ENCODE measurements at places on chromosomes 6 and 20.

- peak; percentile 56 for DNase-seq
These were observed 209.7 kb downstream of the FARS2 start for GRCh38 chr6:5471044-5471443.

- no peak for DNase-seq
These were observed 517.4 kb upstream of the JARID2 start for GRCh38 chr6:14728396-14729024.

DNA sequence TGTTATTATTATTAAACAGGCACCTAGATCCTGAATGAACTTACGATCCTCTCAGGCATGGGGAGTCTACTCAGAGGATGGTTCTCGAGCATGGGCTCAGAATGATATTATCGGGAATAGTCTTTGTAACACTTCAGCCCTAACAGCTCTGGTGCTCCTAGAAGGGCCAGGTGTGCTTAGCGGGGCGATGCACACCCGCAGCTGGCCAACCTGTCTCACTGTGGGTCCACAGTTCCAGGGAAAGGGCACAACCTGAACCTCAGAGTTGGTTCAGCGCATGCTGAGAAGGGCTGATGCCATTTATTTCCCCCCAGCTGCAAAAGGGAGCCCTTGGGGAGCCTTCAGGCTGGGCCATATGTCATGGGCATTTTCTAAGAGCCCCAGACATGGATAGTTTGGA, 26.2 kb downstream of the RRAGD start:
- no peak for DNase-seq

DNA sequence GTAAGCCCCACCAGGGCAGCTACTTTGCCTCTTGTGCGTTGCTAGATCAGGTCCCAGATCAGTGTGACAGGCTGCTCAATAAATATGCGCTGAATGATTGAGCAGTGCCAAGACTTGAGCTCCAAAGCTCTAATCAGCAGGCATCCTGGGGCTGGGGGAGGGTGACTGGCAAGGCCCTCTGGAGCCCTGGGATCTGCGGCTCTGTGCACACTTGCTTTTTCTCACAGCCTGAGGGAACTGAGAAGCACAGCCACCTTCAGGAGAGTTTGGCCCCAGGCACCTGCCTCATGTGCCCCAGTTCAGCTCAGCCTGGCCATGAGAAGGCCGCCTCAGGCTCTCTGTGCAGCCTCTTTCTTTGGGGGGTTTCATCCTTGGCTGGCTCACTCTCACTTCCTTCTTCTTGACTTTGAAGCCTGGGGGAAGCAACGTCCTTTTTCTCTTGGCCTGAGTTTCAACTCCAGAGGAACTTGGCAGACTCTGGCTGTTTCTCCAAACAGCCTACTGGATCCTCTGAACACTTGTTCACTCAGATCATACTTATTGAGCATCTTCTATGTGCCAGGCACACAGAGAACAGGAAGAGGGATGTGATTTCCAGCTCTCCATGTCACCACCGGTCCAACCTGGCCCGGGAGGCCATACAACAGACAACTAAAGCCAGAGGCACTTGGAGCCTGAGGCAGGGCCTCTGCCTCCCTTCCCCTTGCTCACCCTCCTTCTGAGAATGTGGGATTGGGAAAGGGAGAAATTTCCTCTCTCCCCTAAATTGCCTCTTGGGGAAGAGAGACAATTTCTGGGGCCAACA, 114.0 kb downstream of the VEGFA start:
- no peak for DNase-seq

GRCh38 chr6:131321589-131321988, 186.3 kb downstream of the AKAP7 start:
- DNase-seq = no peak

DNA sequence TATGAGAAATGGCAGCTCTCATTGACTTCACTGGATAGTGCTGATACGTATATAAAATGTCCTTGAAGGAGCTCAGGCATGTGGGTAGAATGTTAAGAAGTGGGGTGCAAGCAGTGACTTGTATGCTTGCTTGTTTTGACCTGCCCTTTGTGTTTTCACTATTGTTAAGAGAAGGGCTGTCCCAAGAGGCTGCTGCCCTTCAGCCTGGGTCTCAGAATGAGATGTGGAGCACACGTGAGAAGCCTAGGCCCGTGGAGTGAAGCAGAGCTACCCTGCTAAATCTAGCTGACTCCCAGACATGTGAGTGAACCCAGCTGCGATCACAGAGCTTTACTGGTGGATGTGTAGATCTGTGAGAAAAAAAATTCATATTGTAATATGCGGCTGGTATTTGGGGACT, 305.3 kb upstream of the RGS17 start:
- DNase-seq = no peak

DNA sequence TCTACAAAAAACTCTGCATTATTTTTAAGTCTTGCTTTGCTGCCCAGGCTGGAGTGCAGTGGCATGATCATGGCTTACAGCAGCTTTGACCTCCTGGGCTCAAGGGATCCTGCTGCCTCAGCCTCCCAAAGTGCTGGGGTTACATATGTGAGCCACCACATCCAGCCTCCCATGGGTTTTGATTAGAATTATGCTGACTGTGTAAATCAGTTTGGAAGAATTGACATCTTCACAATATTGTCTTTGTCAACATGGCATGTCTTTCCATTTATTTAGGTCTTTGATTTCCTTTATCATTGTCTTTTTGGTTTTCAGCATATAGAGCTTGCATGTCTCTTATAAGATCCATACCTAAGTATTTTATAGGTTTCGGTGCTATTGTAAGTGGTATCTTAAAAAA, 13.2 kb upstream of the APCDD1L start:
- no peak for DNase-seq

DNA sequence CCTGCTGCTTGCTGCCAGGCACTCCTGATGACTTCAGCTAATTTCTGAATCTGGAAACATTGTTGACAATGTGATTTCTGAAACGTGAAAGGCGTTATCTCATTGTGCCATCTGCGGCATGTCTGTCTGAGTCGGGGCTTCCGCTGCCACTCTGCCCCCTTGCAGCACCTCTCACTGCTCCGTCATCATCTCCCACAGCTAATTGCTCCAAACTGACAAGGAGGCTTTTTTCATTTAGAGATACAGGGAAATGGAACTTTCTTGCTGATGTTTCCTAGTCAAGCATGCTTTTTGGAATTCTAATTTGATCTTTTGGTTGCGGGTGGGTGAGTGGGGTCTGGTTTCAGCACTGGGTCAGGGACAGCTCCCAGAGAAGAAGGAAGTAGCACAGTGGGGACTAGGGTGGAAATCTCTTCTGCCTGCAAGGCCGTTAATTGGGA, 233.5 kb downstream of the DHX35 start:
- DNase-seq = no peak

GRCh38 chr6:98975421-98975820, 27.7 kb upstream of the FBXL4 start:
- no peak for DNase-seq

- no peak for DNase-seq
These were observed 270.0 kb upstream of the MARCKS start for GRCh38 chr6:113587078-113587699.

DNA sequence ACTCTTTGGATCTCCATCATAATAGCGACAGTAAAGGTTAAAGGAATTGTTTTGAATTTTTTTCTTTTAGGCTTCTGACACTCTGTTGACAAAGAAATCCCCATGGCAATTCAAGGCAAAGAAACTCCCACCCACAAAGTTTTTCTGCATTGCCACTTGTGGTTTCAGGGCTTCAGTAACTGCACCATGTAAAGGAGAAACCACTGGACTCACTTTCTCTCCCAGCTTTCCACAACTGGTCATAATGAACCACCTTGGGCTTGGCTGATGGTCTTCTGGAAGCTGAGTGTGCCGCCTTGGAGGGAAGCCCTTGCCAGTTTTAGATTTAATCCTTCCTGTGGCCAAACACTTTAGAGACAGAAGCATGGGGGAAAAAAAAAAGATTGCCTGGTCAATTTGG, 163.1 kb downstream of the ISM1 start:
- no peak for DNase-seq

DNA sequence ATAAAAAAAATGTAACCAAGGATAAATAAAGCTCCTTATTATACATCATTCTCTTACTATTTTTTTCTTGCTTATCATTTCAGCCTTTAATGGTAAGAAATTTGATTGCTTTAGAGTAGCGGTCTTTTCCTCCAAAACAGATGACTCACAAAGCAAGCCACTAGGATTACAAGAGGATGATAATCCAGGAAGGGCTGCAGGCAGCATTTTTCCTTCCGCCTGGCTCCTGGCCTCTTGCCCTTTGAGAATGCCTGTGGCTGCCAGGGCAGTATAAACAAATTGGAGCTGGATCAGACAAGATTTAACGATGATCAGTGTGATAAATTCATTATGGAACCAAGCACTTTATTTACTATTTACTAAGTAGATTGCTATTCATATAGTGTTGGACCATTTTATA, 9.7 kb upstream of the FBXL4 start:
- DNase-seq = no peak

DNA sequence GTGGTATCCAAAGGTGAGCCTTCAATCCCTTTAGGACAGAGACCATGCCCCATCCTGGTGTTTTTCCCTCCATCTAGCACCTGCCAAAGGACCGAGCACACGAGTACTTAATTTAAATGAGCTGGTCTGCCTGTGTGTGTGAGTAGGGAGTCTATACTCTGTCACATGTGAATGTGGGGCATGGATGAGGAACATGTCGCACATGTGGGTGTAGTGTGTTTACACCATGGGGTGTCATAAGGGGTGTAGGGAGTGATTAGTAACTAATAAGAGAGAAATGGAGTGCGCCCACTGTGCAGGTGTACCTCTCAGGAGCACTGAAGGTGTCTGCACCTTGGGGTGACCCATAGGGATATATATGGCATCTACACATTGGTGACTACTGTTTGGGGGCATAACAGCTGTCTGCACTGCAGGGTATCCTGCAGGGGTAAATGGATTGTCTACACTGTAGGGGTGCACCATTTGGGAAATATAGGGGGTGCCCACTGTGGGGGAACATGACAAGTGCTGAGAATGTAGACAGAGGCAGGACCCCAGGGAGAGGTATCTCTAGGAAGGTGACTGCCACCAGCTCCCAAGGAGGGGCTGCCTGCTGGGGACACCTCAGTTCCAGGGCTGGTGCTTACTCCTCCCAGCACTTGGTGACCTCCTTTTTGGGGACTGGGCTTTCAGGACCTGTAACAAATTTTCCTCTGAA, 53.5 kb downstream of the EBF4 start:
- DNase-seq = no peak

DNA sequence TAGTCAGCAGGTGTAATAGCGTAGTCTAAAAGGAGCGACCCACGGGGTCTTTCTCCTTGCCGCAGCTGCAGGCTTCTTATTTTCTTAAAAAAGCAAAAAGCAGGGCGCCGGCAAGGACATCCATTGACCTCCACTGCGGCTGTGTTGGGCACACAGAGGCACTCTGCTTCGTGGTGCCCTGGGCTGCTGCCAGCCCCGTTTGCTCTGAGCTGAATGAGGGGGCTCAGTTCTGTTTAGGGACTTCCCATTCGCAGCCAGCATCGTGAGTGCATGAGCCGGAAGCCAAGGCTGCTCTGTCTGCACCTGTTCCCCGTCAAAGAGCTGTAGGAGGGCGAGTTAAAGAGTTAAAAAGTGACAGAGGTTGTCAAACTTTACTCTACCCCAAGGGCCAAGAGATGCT, 1.7 kb upstream of the SLC22A2 start:
- no peak for DNase-seq

GRCh38 chr6:52877168-52877567, 32.3 kb downstream of the GSTA3 start:
- DNase-seq = no peak

DNA sequence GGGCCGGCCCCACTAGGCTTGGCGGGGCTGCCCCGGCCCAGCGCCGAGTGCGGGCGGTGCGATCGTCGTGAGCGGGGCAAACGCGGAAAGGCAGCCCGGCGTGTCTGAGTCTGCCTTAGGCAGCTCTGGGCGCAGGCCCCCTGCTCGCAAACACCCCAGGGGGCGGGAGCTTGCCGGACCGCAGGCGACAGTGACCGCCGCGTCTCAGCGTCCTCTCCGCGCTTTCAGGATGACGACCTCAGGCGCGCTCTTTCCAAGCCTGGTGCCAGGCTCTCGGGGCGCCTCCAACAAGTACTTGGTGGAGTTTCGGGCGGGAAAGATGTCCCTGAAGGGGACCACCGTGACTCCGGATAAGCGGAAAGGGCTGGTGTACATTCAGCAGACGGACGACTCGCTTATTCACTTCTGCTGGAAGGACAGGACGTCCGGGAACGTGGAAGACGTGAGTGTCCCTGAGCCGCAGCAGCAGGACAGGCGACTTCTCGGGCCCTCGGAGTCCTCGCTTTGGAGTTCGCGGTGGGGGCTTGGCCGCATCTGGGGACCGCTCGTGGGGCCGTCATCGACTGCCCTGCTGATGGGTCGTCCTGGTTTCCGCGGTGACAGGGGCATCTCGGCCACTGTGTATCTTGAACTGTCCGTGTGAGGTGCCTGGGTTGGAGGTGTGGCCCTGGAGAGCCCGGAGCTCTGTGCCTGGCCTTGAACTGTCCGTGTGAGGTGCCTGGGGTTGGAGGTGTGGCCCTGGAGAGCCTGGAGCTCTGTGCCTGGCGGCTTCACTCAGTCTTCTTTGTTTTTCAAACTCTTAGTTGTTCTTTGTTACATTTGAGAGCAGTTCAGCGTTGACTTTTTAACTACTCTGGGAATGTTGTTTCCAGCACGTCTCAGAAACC, 786 bp downstream of the ADRM1 start:
- DNase-seq = no peak

DNA sequence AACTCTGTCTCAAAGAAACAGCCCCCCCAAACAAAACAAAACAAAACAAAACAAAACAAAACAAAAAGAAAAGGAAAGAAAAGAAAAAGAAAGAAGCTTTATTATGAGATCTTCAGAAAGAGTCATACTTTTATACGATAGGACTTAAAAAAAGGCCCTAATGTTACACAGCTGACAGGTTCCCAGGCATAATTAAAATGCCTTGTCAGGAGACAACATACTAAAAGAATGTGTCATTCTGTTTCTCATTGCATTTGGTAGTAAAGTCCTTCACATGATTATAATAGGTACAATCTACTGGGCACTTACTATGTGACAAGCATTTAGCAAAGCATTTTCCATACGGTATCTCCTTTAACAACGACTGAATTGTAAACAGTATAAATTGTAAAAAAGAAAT, 36.4 kb upstream of the RPN2 start:
- DNase-seq = no peak

DNA sequence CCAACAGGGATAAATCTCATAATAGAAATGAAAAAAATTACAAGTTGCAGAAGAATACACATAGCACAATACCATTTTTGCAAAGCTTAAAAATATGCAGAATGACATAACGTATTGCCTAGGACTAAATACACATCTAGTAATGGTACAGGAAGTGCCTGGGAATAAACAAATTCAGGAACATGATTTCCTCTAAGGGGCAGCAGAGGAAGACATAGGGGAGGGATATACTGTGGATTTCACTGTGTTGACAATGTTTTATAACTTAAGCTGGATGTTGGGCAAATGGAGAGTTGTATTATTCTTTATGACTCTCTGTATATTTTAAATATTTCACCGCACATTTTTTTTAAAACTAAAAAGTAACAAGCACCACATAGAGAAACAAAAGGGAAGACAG, 5.6 kb upstream of the GLO1 start:
- no peak for DNase-seq

GRCh38 chr6:153092082-153093013, 38.7 kb downstream of the RGS17 start:
- DNase-seq = no peak

GRCh38 chr20:32158943-32159660, 48.4 kb downstream of the PLAGL2 start:
- DNase-seq = no peak
